Fibroblast of the aortic adventitia (primary cell): ENCODE measurements at places on chromosomes 2 and 18. TPM values are rescaled to one million over a fixed set of nuclear protein-coding genes. Genes with fewer than 3 reads are reported as not detected.

CROCC2 gene
- total RNA-seq, result under 0.01 and 0.41 TPM in 2 replicates

TTLL4 gene
- total RNA-seq, result 12.4 and 14.2 TPM in 2 replicates

SIX3 gene
- not detected in 2 replicates for total RNA-seq

SPIRE1 gene
- total RNA-seq, result 27.7 and 43.4 TPM in 2 replicates

CRACDL gene
- total RNA-seq, result not detected in 2 replicates

BMPR2 gene
- 18.7 and 50.6 TPM in 2 replicates for total RNA-seq
